ENCODE measurements at places on chromosomes 1 and 21.
A peak's percentile ranks its signal among the peaks of the same experiment; 100 is the strongest.

GRCh38 chr1:6075748-6076147, 30.1 kb downstream of the KCNAB2 start:
- no peak for DNase-seq

- DNase-seq, result peak; percentile 39
These were observed 56.0 kb downstream of the TBCE start for GRCh38 chr1:235423214-235423652.

GRCh38 chr1:186474208-186474607, 13.3 kb upstream of the PDC start:
- DNase-seq, result no peak

DNA sequence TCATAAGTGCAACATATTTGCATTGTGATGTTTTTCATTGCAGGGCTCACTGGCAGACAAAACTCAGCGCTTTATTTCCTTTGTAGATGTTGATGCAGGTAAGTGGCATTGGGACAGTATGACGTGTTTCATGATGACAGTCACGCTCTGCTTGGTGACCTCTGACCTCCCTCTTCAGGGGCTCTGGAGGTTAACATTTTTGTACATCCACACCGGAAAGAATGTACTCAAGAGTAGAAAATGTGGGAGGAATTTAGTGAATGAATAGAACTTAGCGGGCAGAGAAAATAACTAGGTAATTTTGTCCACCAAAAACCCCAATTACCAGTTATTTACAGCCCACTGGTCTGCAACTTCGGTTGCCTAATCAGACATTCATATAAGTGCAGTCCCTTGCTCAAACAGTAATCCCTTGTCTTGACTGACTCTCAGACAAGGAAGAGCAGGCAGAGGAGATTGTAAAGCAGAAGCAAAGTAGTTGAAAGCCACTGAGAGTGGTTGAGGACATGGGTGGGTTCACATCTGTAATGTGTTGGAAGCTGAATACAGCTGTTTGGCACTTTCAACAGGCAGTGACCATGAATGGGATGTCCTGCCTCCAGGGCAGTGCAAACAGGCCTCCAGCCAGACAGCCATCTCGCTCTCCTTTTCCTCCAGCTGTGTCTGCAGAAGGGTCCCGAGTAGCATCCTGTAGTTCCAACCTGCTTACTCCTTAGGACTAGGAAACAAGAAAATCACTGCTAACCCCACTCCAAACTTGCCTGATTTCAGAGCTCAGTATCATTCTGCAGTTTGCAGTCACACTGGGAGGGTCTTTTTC, 188.9 kb downstream of the NRIP1 start:
- DNase-seq, result no peak

- DNase-seq, result peak; percentile 77
These were observed 67.1 kb downstream of the BCAR3 start for GRCh38 chr1:93614541-93614940.

- DNase-seq, result no peak
These were observed 153.7 kb downstream of the ELAVL4 start for GRCh38 chr1:50262436-50262835.

DNA sequence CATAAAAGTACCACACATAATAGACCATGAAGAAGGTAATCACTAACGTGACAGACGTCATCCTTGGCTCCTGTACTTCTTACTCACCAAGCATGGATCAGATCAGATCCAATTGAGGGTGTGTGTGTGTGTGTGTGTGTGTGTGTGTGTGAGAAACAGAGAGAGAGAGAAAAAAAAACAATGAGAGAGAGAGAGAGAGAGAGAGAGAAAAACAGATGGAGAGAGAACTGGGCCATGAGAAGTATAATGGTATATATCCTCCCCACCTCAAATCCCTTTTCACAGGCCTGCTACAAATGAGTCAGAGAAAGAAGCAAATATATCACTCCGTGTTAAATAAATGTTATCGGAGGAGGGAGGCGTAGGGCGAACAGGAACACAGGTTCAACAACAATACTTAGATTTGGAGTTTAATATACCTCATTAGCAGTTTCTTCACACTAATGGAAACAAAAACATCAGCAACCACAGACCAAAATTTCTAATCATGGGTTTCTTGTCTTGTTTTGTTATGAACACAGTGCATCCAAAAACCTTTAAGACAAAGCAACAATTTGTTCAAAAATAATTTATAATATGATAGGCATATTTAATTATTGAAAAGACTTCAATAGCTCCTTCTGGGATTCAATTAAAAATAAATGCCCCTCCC, 45.3 kb downstream of the TIAM1 start:
- DNase-seq, result no peak

GRCh38 chr1:229019663-229020271, 251.1 kb upstream of the RAB4A start:
- DNase-seq, result peak; percentile 59

- DNase-seq, result no peak
These were observed 322.9 kb downstream of the BARHL2 start for GRCh38 chr1:90394247-90394646.

GRCh38 chr1:4485398-4485797, 169.0 kb upstream of the AJAP1 start:
- DNase-seq, result no peak
